Activated T-cell treated with anti-CD3 and anti-CD28 coated beads, Interleukin-2, amount 50 U/mL, for 1 hour (primary cell): ENCODE measurements at places on chromosomes 12 and 14.

DNA sequence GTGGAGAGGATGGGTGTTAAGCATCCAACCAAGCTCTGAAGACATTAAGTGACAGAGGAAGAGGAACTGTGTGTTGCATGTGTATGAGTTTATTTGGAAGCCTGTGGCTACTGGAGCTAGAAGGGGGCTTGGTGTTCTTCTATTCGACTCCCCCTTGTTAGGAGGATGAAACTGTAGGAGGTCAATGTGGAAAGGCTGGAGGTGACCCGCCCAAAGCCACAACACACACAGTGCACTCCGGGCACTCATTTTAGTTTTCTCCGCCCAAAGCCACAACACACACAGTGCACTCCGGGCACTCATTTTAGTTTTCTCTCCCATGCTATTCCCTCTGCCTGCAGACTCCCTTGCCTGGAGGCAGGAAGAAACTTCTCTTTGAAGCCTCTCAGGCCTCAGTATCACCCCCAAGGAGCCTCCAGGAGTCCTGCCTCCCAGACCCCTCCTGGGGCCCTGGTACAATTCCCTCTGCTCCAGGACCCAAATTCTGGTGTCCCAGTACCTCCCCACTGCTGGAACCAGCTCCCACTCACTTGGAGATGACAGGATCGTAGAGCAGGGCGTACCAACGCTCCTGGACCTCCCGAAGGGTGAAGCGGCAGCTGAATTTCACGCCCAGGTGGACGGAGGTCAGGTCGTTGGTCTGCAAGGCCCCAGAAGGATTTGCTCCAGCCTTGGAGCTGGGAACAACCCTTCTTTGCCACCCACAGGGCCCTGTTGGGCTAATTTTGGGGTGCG lies 3.8 kb downstream of the MCRS1 start:
- no peak for DNase-seq

- DNase-seq, result no peak
Observed at GRCh38 chr14:59187118-59187517, 1.3 kb upstream of the DAAM1 start.

DNA sequence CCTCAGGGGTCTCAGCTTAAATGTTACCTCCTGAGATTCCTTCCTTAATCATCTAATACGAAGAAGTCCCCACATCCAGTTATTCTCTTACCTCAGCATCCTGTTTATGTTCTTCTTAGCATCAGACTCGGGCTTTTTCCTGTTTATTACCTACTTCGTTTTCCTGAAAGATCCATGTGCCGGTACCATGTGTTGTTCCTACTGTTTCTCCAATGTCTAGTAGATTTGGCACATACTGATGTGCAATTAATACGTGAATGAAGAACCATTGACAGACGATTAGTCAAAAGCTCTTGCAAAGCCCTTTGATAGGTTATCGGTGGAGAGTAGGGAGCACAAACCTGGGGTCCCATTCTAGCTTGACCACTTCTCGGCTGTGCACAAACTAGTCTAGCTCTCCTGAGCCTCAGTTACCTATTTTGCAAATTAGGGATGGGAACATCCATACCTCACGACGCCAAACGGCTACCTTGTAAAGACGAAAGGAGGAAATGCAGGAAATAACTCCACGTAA lies 735 bp upstream of the MAPKAPK5 start:
- DNase-seq, result no peak

- no peak for DNase-seq
Observed at GRCh38 chr14:36086629-36087395, 89.7 kb downstream of the PTCSC3 start.

DNA sequence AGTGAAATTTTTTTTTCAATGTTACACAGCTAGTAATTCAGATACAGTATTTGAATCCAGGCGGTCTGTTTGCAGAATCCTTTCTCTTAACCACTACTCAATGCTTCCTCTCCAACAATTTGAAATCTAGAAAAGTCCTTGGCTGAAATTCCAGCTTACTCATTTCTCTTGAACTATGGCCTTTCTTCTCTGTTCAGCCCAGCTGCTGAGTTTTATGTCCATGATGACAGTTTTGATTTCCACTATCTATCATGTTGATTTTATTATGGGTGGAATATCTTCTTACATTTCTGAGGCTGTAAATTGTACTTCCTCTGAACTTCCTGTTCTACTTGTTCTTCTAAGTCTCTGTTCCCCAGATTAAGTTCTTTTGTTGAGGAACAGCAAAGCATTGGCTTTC lies 315.3 kb downstream of the DIO2 start:
- DNase-seq, result no peak

DNA sequence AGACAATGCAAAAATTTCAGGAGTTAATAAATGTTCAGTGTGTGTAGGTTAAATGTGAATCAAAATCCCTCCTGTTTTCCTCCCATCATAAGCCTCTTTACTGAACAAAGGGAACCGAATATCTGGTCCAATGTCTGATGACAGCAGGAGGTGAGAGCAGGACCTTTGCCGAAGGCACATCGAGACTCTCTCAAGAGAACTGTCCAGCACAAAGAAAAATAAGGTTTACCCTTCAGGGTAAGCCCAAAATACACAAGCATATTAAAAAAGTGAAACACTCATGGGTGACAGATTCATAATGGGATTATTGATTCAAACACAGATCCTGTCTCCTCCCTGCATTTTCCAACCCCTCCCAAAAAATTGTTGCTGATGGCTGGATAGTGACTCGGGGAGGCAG lies 4.2 kb upstream of the VSX2 start:
- DNase-seq, result no peak

- DNase-seq, result no peak
Observed at GRCh38 chr12:110345176-110345661, 58.3 kb downstream of the ANAPC7 start.

GRCh38 chr12:53746592-53747092 lies 5.1 kb downstream of the CISTR start:
- peak; percentile 86 for DNase-seq

GRCh38 chr14:68181519-68182326 lies 362.1 kb downstream of the RAD51B start:
- no peak for DNase-seq

DNA sequence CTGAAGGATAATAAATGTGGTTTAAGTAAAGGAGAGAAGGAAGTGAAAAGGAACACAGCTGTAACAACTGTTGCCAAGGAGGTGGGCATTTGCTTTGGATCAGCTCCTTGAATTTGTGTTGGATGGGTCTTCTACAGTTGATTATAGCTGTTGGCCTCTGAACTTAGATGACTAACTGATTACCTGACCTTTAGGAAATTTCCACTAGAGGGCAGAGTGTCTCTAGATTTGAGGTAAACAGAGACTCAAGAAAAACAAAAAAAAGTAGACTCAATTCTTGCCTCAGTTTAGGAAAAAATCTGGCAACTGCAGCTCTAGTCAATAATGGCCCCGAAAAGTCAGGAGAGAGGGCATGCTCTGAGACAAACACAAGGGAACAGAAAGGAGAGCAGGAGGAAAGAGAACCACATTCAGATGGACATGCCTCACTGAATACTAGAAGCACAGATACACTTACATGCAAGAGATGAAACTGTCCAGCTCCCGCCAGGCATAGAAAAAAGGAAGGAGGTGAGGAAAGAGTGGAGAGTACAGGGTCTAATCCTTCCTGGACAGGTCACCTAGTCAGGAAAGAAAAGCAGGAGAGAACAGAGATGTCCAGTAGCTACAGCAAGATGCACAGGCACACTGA lies 20.6 kb downstream of the COX14 start:
- no peak for DNase-seq

DNA sequence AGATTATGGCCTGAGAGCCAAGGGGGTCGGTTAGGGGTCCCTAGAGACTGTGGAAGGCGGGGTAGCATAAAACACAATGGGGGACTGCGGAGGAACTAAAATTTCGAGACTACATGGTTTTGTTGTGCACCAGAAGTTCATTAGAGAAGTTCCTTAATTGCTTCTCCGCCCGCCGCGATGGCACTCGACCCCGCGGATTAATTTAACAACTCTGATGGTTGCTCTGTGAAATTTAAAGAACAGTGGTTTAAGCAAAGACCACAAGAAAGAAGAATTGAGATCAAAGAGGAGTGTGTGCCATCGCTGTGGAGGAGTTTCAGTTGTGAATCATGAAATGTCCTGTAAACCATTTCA lies 1.4 kb upstream of the CCDC88C start:
- no peak for DNase-seq
